ENCODE measurements at places on chromosomes 13 and 19.
A peak's percentile ranks its signal among the peaks of the same experiment; 100 is the strongest.

DNA sequence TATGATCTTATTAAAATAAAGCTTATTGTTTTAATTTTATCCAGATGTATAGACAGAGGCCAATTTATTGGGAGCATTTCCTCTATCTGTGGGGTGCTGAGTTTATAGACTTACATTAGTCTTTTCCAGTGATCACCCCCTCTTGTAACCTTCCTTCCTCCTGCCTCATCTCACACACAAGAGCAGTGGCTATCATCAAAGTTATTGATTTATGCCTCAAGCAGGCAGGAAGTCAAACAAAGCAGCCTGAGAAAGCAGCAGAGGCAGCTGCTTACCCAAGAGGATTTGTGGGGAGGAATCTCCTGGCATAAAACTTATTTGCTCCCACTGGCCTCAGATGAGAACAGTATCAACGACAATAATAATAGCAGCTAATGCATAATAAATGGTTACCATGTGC, 26.3 kb upstream of the DCLK1 start:
- no peak for DNase-seq

GRCh38 chr13:42628666-42629065, 54.7 kb downstream of the TNFSF11 start:
- no peak for DNase-seq

DNA sequence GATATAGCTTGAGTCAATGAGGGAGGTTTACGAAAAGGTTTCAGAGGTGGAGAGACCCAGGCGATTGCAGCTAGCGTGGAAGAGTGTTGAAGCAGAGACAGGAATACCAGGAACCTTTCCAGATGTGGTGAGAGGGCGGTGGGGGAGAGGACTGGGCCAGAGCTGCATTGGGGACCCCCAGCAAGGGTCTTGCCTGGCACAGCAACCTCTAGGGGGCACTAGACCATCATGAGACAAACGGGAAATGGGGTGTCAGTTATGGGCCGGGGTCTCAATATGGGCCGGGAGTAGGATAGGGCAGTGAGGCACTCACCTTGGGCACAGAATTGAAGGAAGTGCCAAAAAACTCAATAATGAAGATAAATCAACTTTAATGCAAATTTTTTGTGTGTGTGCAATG, 2.1 kb upstream of the LRP3 start:
- no peak for DNase-seq

DNA sequence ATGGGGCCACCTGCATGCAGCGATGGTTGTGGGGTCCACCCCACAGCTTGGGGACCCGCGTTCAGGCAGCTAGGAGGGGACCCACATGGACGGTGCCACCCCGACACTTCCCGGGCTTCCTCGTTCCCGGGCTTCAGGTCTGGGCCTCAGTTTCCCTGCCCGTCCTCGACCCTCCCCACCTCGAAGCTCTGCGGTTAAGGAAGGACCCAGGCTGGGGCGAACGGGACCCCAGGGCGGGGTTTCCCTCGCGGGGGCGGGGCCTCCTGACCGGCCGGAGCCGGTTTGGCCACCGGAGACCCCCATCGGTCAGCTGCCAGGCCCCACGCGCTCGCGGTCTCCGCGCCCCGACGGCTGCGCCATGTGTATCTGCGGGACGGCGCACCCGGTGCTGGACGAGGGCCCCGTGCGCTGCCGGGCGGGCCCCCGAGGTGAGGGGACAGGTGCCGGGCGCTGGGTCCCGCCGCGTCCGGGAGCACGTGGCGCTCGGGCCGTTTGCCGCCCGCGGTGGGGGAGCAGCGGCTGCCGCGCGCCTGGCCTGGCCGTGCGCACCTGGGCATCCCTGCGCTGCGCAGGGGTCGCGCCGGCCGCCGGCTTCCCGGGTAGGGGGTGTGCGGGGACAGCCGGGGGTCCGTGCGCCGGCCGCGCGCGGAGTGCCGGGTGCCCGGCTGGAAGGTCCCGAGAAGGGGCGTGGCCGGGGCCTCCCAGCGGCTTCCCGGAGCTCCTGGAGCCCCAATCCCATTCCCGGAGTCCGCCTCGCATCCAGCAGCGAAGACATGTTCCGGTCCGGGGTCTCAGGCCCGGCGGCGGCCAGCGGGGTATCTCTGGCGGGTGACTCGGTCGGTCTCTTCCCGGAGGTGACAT, 4.2 kb downstream of the ARHGAP45 start:
- DNase-seq, result no peak

- DNase-seq, result no peak
Observed at GRCh38 chr13:103009051-103009840, 57.0 kb downstream of the SLC10A2 start.

DNA sequence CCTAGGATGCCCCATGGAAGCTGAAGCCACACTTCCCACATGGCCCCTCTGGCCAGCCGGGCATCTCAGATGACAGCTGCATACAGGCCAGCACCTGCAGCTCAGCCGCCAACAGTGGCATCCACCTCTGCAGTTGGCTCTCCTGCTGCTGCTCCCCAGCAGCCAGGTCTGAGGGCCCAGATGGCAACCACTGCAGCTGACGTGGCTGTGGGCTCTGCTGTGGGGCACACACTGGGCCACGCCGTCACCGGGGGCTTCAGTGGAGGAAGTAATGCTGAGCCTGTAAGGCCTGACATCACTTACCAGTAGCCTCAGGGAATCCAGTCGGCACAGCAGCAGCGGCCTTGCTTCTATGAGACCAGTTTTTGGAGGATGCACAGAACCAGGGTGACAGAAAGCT, 45.3 kb upstream of the LSM14A start:
- no peak for DNase-seq

- no peak for DNase-seq
Observed at GRCh38 chr19:32891609-32892008, 22.0 kb upstream of the SLC7A9 start.

DNA sequence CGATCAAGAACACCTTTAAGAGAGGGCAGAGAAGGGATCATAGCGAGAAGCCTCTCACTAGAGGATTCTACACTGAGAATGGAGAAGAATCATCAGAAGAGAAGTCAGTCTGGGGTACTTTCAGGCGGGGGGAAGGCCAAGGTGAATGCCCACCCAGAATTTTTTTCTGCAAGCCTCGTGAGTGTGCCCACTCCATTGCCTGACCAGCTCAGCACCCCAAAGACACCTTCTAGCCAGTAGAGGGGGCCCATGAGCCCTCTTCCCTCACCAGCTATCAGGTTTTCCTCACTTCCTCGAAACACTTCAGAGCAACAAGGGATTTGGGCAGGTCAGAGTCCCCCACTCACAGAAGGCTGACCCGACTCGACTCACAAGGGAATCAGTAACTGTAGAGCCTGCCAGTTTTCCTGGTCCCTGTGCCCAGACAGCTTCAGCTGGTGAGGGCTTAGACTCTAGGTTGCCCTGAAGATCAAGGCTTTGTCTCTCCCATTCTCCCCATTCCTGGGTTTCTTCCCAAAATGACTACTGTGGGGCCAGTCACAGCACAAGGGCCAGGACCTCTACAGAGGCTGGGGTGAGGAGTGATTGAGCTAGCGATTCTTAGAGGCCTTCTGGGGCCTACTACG, 18.4 kb downstream of the NLRP13 start:
- no peak for DNase-seq

DNA sequence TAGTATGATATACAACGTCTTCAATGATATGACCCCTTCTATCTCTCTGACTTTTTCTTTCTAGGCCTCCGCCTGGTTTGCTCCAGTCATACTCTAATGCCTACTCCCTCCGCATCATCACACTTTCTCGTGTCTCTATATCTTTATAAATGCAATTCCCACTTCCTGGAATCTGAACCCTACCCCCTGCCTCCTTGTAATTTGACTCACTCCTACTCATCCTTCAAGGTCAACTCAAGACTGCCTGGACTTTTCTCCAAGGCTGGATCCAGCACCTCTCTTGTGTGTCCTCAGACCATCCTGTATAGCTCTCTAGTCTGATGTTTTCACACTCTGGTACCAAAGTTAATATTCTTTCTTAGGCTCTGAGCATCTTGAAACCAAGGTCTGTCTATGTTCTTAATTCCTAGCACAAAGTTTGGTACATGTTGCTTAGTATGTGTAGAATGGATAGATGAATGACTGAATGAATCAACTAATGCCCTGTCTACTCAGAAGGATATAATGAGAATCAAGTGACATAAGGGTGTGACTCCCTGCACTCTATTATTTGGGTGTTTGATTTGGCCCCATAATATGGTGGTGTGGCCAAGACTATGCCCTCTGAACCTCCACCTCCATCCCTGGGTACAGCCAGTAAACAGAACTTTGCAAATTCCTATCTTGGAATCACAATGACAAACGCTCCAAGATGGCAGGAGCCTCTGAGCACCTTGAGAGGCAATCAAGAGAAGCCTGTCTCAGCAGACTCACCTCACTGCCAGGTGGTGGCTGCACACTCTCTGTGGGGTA, 74.3 kb upstream of the SERP2 start:
- DNase-seq, result no peak

DNA sequence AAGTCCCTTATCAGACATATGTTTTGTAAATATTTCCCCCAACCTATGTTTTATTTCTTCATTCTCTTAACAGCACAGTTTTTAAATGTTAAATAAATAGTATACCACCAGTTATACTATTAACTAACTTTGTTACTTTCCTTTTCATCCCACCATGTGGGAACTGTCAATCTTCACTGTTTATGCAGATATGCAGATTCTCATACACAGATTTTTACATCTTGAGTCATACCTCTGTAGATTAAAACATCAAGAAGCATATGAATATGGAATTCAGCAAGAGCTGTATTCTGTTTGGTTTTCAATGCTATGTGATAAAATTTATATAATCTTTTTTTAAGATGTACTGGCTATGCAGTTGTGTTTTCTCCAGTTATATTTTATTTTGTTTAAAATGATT, 566.3 kb downstream of the LIG4 start:
- DNase-seq, result no peak

DNA sequence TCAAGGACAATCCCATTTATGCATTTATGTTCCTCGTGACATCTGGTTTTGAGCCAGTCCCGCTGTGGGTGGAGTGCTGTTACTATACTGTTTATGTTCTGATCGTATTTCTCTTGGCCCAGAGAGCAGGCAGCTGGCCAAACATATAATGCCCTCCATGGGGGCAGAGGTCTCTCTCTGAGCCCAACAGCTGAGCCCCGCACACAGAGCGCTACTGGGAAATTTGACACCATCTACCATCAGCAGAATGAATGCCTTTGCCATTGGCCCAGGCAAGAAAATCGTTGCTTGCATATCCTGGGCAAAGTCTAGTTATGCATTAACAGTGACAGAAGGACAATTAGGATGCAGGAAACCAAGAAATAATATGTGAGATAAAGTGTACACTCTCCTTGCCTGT, 126.8 kb upstream of the CACNA1A start:
- peak; percentile 97 for DNase-seq

DNA sequence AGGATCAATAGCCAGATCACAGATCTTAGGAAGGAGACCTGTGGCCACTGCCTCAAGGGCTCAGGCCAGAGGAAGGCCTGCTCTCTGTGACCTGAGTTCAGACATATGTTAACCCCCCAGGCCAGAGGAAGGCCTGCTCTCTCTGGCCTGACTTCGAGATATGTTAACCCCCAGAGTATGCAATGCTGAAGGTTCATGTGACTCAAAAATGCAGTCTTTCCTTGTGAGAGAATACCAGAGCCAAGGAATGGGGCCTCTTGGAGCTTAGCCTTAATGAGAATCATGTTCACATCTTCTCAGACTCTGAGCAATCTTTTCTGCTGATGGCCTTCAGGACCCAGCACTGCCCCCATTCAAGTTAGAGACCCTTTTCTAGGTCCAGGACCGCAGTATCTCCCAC, 36.7 kb downstream of the MBNL2 start:
- no peak for DNase-seq

DNA sequence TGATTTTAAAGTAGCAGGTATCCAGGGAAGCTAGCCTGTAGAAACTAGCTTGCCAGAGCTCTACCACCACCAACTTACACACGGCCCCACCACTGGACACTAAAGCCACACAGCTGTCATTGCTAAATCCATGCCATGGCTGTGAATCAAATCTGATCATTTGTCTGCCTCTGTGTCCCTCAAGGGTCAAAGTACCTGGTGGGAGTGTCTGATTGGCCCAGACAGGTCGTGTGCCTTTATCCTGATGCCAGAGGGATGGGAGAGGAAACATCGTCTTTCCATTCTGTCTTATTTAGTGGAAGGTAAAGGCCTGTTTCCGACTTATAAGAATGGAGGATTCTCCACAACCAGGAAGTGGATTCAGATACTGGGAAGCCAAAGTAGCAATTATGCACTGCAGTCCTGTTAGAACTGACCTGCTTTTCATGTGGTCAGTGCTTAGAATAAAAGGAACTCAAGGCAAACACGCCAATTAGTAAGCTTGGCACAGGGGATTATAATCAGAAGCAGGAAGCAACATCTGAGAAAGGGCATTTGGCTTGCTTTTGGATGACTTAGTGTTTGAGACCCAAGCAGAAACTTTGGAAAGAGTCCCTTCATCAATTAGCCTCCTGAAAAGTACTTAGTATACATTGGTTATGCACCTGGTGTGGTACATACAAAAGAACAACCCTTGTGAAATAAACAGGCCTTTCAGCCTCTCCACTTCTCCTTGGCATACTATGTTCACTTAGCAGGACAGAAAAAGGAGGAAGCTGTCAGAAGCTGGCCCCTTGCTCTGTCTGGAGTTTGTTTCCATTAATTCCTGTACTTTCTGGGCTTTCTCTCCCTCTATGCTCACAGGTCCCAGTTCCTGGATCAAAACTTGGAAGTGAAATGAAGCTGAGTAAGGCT, 192.4 kb downstream of the NUFIP1 start:
- no peak for DNase-seq

DNA sequence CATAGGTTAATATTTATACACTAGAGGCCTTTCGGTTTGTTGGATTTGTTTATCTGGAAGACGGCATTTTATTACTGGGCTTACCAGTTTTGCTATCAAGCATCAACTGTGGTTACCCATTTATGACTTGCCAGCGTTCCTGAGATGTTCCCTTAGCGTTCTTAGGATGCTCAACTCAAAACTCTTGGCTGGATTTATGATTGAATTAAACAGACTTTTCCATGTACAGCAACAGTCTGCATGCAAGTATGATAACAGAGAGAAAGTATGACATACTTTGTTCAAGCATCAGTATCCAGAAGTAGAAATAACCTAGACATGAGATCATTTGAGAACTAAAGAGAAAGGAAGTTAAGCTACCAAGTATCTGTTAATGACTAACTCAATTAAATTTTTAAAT, 29.9 kb upstream of the RNF113B start:
- DNase-seq, result no peak

GRCh38 chr19:52155596-52156359, 15.6 kb downstream of the ZNF836 start:
- DNase-seq, result no peak

DNA sequence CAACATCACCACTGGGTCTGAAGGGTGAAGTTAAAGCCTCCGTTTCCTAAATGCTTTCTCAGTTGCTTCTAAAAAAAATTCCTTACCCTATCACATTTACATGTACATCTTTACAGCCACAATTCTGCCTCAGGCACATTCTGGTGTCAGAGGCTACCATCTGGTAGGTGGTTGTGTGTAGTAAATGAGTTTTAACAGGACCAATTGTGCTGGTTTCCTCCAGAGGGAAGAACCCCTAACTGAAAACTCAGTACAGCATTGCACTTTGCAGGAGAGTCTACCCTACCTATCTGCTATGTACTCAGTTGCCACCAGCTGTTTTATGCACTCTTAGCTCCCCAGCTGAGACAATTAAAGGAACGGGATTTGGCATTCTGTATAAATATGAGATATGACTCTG, 1576.5 kb downstream of the PCDH9 start:
- DNase-seq, result no peak
